Heart right ventricle (tissue), 16 donors: ENCODE measurements at places on chromosomes 11 and 22. TPM values are rescaled to one million over a fixed set of nuclear protein-coding genes. Genes with fewer than 3 reads are reported as not detected.

- DNase-seq, result no peak
Measured at GRCh38 chr11:1573903-1574237, 1.8 kb upstream of the DUSP8 start.

DNA sequence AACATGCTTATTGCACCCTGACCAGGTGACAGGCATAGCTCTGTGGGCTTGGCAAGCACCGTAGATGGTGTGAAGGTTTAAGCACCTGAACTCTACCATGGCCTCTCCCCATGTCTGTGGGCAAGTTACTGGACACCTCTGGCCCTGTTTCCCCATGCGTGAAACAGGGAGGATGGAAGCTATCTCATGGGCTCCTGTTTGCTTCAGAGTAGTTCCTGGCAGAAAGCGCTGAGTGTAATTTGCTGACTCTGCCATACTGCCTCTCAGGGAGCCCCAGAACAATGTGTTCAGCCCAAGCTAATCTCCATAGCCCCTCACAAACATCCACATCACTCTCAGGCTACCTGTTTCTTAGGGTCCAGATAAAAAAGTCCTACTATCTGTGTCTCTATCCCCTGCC lies 2.4 kb downstream of the CBX6 start:
- DNase-seq, result no peak

Gene HOATZ
- total RNA-seq, result not detected

- no peak for DNase-seq
Measured at GRCh38 chr11:117022526-117022925, 75.7 kb downstream of the SIK3 start.

Gene LAYN
- 3.9 TPM for total RNA-seq

DNA sequence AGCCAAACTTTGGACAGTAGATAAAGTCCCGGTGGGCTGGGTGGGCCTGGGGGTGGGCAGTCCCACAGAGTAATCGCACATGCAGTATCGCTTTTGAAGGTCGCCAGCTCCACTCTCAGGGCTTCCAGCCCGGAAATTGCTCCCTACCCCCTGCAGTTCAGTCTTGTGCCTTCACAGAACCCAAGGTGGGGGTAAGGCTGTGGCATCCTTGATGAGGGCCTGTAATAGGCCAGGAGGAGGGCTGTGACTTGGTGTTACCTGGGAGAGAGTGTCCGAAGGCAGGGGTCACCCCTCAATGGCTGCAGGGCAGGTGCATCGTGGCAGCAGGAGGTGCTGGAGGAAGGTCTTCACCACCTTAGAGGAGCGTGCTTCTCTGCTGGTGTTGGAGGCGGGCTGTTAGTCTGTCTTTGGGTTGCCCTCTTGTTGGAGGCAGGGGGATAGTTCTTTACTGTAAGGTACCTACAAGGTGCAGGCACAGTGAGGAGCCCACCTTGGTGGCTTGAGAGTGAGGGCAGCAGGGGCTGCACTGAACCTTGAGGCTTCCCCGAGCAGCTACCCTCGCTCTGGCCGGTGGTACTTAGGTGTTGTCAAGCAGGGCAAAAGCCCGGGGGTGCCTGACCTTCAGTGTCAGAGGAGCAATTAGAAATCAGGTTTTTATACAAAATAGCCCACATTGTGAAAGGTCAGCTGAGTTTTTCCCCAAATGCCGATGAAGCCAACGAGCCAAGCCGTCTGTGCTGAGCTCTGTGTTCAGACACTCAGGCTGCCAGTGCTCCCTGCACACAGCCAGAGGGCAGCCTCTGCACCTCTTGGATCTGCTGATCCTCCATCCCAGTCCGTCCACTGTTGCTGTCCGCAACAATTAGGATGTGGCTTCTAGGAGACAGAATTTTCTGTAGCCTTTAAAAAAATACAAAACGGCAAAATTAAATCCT lies 21.9 kb downstream of the SAMM50 start:
- DNase-seq, result no peak

Gene ACR
- 0.62 TPM for total RNA-seq

DNA sequence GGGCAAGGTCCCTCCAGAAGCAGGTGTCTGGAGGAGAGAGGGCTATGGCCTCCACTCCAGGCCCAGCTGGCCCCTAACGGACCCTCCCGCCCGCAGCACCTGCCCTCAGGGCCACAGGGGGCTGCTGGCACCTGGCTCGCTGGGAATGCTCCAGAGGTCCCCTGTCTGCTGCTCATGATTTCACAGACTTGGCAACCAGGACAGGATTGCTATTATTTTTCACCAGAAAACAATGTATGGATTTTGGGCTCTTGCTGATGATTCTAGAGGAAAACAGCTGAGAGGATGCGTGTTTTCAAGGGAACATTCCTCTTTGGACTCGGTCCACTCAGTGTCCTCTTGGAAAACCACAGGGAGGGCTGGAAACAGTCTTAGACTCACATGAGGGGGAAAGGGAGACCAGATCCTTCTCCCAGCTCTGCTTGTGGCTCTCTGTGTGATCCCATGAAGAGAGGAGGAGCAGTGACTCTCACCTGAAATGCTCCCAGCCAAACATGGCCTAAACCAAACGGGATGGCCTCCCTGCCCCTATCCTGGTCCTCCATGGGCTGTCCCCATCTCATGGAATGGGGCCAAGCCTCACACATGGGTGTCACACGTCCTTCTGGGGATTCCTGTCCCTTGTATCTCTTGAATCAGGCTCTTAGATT lies 15.8 kb downstream of the MYEOV start:
- DNase-seq, result no peak

Gene UPB1
- total RNA-seq, result 0.75 TPM

- no peak for DNase-seq
Measured at GRCh38 chr11:10918698-10919097, 60.8 kb upstream of the ZBED5 start.

Gene ELMOD1
- total RNA-seq, result 0.21 TPM

Gene WNT11
- 9.3 TPM for total RNA-seq

Gene PRDM10
- 4.4 TPM for total RNA-seq

GRCh38 chr11:69438286-69438920 lies 43.1 kb upstream of the LINC01488 start:
- no peak for DNase-seq

DNA sequence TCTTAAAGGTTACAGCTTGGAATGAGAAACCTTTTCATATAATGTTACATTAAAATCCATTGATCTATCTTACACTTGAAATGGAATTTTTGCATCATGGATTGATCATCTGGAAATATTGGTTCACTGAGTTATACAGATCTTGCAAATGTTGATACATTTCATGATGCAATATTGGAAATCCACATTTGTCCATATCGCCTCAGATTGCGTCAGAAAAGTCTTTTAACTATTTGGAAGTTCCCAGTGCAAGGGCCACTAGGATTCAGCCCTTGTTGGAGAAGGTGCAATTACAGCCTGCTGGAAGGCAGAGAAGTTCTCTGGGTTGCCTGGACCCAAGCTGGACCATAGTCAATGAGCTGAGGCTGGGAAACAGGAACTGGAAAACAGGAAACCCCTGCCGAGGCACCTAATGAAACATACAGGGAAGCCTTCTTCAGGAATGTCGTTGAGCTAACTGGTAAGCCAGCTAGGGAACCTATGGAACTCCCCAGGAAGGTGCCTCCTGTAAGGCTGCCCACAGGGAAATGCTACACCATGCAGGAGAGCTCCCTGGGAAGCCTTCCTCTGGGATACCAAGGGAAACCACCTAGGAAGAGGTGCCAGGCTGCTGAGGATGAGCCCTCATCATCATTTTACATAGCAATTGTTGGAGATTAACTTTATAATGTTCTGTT lies 600.4 kb upstream of the CADM1 start:
- DNase-seq, result no peak

Gene FXYD6
- 25.0 TPM for total RNA-seq

Gene SPON1
- 4.4 TPM for total RNA-seq

Gene HBG2
- total RNA-seq, result not detected
